Activated T-helper 1 cell treated with Interleukin-2 at 50 U/mL for 16 hours (primary cell): ENCODE measurements at places on chromosomes 12 and 14.

- no peak for DNase-seq
Observed at GRCh38 chr14:103142721-103143302, 19.6 kb downstream of the TNFAIP2 start.

DNA sequence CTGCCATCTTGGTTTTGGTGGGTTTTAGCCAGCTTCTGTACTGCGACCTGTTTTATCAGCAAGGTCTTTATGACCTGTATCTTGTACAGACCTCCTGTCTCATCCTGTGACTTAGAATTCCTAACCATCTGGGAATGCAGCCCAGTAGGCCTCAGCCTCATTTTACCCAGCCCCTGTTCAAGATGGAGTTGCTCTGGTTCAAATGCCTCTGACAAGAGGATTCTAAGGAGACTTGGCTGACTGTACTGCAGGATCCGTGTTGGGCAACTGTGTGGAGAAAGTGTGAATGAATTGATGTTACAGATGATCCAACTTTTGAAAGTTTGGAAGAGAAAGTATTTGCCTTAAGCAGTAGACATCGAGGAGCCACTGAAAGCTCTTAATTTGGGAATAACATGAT lies 91.0 kb downstream of the TTLL5 start:
- DNase-seq: no peak

GRCh38 chr12:91702843-91703425 lies 442.7 kb downstream of the BTG1 start:
- DNase-seq: no peak

- no peak for DNase-seq
Observed at GRCh38 chr14:95784137-95784536, 70.2 kb upstream of the TCL1A start.

DNA sequence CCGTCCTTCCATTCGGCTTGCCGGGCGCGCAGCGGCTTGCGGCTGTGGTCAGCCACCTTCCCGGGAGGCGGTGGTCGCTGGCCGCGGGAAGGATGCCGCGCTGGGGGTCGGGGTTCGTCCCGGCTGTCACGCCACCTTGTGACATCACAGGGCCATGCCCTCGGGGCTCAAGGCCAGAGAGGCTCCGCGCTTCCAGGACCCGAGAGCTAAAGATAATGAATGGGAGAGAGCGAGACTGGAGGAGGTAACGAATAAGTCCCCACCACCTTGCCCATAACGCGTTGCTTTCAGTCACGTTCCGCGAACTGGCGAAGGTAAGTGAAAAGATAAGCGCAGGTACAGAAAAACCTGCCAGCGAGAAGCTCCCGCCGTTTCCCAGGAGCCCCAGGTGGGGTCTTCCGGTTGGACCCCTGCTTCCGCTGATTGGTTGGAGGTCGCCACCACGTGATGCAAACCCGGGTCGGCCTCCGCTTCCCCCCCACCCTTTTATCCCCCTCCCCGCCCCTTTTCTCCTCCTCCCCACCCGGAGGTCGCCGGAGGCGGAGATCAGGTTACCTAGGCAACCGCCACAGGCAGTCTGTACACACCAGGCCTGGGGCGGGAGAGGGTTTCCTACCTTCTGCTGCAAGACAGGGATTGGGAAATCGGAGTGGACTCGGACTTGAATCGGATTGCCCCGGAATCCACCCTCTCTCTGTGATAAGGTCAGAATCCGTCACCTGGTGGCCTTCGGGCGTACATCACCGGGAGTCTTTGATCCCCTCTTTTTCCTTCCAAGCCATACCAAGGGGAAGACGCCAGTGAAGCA lies at the start of gene LRRC9:
LRRC9 (plus strand) TSS at position 575 of the 808 bp plus-strand sequence.
- DNase-seq: no peak

- DNase-seq: no peak
Observed at GRCh38 chr12:14836336-14837210, 6.8 kb downstream of the ART4 start.

DNA sequence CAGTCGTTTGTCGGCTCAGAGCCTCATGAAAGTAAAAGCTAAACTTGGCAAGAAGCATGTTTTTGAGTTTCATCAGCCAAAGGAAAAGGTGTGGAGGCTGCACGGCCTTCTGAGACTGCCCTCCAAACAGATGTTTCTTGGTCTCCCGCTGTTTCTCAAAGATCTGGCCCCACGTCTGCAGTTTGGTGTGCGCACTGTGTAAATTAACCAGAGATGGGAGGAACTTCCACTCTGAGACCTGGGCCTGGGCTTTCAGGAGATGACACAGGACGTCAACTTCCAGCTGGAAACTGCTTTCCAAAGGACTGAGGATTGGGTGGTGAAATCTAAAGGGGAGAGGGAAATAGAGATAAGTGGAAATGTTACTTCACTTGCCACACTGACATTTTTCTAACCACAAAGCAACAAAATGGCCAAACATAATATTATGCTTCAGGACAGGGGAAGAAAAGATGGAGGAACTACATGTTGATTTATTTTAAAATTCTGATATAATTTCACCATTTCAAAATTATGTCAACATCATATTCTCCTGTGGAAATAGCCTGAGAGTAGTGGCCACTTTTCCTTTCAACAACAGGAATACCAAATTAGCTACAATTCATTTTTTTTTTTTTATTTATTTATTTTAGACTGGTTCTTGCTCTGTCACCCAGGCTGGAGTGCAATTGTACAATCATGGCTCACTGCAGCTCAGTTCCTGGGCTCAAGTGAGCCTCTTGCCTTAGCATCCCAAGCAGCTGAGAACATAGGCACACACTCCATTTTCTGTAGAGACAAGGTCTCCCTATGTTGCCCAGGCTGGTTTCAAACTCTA lies 27.6 kb downstream of the KICS2 start:
- no peak for DNase-seq
